Fibroblast of skin of left biceps (primary cell): ENCODE measurements at places on chromosomes 11 and 22.

GRCh38 chr11:38594895-38595294 is 1996.9 kb upstream of the RAG2 start:
- no peak for DNase-seq

DNA sequence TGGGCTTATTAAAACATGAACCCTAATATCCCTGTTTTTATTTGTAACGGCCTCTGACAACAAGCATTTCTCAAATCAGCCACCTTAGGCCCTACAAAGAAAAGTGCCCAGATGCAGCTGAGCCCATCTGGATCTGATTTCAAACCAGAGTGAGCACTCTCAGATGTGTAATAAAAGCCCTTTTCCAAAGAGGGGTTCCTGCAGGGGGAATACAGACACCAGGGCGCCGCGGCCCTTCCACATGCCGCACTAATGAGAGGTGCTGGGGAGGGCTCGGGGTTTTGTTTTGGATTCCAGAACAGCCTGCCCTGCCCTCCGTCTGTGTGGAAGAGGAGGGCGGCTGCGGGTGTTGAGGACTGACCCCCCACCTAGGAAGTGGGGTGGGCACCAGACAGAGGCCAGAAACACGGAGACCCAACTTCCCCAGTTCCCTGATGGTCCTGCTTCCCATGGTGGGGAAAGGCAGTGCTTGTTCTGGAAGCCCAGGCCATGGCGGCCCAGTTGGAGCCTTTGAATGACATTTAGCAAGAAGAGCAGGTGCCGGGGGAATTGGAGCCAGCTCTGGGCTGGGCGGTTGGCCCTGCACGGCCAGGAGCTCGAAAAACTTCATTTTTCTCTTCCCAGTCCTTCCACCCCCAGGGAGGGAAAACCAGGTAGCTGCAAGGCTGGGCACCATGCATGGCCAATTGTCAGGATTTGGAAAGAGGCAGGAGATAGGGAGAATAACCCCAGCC is 63.7 kb downstream of the MACROD1 start:
- DNase-seq = peak; percentile 37

GRCh38 chr11:62771144-62772021 is at the start of gene TAF6L:
TAF6L (plus strand) TSS chr11:62771396; CDS start chr11:62775784, 4,388 bp downstream.
- peak; percentile 89 for DNase-seq

DNA sequence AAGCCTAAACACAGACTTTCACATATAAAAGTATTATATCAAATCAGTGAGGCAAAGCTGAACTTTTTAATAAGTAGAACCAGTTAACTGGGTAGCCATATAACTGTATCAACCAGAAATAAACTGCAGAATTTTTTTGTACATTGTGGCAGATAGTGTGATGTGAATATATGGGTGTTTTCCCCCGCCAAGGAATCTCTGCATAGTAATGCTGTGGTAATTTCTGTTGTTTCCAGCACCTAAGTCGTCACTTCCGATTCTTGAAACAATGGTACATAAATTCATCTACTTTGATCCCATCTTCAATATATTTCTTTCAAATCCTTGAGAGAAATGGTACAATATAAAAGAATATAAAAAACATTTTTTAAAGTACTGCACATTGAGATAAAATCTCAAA is 39.6 kb downstream of the NARS2 start:
- no peak for DNase-seq

GRCh38 chr11:33919645-33920044 is 27.8 kb upstream of the LMO2 start:
- DNase-seq = no peak

DNA sequence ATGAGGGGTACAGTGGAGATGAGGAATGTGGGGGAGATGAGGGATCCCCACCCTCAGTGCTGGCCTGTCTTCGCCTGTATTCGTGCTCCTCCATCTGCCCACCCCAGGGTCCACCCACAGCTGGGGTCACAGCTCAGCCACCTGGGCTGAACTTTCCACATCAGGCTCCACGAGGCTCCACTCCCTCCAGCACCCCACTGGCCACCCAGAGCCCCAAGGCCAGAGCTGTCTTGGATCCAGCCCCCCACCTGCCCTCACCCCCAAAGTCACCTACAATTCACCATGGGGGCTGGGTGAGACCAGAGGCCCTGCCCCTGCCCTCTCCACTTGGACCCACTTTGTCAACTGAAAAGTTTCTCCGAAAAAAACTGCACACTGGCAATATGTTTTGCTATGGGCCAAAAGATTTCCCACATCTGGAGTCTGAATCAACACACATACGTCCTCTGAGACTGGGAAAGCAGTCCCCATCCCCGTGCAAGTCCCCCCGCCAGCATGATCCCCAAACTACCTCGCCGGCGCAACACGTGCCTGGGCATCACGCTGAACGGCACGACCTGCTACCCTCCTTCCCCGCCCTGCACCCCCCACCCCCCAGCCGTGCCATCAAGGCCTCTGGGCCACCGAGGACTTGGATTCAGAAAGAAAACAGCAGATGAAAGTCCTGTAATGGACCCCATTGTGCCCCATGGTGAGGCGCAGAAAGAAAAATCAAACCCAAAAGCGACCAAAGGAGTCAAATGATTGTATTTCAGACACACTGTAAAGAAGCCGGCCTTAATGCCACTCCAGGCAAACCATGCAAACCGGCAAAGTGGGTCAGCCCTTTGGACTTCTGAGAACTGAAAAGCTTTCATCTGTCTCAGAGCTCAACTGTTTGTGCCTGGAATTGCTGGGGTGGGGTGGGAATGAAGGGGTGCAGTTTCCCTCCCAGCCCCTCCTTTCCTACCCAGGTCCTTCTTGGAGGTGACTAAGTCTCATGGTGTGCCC is 16.5 kb upstream of the GAL start:
- no peak for DNase-seq

DNA sequence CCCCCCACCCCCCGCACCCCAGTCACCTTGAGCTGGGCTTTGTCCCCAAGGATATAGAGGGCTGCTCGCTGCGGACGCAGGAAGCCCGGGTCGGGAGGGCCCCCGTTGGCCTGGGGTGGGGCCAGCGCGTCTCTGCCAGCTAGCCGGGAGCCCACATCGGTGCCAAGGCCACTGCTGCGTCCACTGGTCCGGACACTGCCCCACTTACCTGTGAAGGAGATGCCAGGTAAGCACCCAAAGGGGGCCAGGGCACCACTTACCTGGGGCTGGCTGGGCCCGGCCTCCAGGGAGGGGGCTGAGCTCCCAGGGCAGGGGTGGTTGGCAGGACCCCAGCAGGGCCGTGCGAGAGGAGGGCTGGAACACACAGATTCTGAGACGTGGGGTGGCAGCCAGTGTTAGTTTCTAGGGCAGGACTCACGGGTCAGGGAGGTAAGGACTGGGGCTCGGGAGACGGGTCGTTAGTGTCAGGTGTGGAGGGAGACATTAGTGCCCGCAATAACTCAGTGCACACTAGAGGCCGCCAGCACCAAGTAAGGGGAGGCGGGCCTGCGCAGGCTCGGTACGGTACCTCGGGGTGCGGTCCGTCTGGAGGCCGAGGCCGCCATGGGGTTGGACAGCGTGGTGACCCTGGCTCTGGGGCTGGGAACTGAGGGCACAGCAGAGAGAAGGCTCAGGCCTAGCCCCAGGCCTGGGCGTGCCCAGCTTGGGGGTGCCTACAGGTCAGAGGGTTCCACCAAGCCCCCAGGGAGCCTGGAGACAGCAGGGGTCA is 18.2 kb downstream of the SBF1 start:
- no peak for DNase-seq

DNA sequence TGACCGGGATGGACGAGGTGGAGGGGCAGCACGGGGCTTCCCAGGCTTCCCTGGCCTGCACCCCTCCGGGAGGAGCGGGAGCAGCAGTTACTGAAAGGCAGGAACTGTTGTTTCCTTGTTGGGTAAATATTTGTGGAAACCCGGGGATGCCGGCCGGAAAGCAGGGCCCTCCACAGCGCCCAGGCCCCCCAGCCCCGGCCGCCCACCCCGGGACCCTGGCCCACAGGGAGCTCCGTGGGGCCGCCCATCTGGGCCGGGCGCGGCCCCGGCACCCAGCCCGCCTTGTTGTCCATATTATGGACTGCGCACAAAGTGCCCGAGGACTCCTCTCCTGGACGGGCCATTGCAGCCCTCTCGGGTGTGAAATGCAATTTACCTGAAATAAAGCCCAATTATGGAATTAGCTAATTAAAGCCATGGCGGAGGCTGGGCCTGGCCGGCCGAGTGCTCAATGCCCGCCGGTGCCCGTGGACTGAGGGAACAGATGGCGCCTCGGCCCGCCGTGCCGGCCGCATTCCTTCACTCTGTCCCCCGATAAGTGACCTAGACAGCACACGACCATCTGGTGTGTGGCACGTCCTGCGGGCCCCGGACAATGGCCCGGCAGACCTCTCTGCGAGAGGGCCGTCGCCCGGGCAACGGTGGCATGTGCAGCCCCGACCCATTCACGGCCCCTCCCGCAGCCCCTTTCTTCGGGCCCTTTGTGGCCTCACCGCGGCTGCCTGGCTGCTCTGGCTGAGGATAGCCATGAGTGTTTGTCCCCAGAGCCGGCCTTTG is 35.4 kb downstream of the CDKN1C start:
- no peak for DNase-seq

DNA sequence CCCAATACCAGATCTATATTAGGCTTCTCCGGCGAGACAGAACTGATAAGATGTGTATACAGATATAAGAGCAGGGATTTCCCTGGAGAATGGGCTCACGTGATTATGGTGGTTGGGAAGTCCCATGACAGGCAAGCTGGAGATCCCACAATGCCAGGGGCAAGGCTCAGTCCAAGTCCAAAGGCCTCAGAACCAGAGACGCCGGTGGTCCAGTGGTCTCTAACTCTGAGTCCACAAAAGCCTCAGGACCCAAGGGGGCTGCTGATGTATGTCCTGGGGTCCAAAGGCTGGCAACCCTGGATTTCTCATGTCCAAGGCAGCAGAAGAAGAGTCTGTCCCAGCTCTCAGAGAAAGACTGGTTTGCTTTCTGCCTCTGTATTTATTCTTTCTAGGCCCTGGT is 15.8 kb upstream of the OSBPL5 start:
- DNase-seq = no peak

DNA sequence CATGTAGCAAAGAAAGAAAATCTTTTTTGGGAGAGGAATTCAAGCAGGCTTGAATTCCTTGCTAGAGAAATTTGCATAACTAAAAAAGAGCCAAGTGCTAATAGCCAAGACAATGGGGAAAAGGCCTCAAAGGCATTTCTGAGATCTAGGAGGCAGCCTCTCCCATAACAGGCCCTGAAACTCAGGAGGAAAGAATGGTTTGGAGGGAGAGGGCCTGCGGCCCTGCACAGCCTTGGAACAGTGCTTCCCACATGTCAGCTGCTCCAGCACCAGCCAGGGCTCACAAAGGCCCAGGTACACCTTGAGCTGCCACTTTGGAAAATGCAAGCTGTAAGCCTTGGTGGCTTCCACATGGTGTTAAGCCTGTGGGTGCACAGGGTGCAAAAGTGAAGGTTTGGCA is 55.5 kb upstream of the TSPAN18 start:
- no peak for DNase-seq

DNA sequence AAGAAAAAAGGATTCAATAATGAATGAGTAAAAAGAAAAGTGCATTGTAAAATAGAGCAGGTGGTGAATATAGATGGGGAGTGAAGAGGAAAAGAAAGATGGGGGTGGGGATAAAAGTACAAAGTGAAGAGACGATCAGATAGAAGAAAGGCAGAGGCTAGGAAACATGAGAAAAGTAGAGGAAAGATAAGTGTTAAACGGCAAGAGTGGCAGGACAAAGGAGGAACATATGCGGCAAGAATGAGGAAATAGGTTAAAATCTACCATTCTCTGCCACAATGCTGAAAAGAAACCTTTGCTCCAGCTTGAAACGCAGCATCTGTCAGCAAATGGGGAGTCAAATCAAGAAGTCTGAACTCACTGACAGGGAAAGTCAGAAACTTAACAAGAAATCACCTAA is 6.8 kb downstream of the FUT4 start:
- no peak for DNase-seq

GRCh38 chr11:1748636-1749394 is 1.6 kb downstream of the IFITM10 start:
- no peak for DNase-seq

- peak; percentile 28 for DNase-seq
Observed at GRCh38 chr22:26398741-26399153, 30.3 kb upstream of the ASPHD2 start.

GRCh38 chr11:102293873-102294601 is 23.2 kb upstream of the BIRC3 start:
- no peak for DNase-seq

DNA sequence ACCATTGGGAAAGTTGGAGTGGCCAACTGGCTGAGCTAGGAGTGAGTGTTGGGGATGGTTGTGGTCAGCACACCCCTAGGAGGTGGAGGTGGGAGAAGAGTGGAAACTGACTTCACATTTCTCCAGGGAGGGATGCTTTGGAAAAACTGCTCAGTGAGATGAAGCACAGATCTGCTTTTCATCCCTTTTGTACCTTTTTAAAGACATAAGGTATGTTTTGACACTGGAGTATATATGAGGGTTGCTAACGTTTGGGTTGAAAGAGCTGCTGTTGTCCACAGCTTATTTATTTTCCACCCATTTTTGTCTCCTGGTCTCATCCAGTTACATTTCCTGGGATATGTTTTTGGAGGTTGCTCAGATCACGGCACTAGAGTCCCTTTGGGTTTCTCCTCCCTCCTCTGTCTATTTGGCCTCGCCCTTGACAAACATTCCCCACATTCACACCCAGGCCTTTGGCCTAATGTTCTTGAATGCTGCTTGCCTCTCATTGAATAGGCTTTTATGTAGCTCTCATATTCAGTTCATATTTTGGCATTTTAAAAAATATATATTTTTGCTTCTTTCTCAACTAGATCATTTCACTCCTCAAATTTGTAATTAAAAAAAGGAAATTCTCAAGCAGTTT is 8.3 kb downstream of the SREBF2 start:
- DNase-seq = no peak

DNA sequence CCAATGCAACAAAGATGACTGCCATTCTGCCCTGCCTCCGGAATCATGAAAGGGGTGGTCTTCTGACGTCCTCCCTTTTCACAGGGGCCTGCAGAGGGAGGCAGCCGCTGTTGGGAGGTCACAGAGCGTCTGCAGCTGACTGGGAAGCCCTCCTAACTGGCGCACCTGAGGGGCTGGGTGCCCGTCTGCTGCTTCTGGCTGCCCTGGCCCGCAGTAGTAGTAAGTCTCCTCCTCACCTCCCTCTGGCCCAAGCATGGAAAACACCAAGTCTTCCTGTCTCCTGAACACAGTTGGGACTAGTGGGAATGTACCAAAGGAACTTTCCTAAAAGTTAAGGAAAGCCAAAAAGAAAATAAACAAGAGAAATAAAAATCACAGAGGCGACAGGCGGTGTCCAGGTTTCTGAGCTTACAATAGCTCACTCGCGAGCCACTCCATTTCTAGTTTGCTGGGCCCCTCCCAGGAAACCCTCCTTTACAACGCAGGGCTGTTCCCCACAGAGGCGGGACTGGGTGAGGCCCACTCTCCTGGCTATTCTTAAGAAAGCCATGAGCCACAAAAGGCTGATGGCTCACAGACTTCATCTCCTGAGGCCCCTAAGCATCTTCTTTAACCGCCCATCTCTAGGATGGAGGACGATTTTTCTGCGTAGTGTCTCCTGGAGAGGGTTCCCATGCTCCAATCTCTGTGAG is 37.0 kb upstream of the CECR2 start:
- DNase-seq = no peak

DNA sequence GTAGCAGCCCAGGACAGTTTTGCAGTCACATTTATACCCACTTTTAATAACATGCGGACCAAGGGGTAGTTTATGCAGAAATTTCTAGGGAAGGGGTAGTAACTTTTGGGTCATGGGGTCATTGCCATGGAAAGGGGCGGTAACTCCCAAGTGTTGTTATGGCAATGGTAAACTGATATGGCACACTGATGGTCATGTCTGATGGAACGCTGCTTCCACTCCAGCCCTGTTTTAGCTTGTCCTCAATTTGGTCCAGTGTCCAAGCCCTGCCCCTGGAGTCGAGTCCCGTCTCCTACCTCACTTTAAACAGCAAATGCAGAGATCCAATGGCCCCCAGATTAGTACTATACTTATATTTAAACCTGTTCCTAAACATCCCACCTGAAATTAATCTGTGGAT is 11.2 kb upstream of the SEC14L4 start:
- no peak for DNase-seq
